GM12878 (cell line): ENCODE measurements at places on chromosomes 12 and 14.
A peak's percentile ranks its signal among the peaks of the same experiment; 100 is the strongest.

DNA sequence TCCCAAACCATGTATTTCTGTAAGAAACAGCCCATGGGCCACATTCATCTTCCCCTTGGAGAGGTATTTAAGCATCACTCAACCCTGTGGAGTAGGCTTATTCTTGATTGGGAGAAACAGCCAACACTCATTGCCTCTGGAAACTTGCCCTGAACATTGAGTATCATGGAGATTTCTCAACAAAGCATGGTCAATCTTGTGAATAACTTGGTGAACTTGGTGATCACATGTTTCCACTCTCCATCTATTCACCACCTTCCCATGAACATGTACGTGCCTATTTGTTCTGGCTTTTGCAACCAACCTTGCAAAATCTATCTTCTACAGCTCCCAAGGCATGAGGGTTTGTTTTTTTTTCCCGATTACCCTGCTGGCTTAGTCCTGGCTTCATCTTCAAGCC is 163.2 kb downstream of the PAH start:
- DNase-seq = no peak

- DNase-seq = no peak
Measured at GRCh38 chr12:16437926-16438325, 90.5 kb downstream of the MGST1 start.

GRCh38 chr12:77387214-77387613 is 321.8 kb upstream of the E2F7 start:
- DNase-seq = no peak

GRCh38 chr12:93234641-93235040 is 143.1 kb upstream of the NUDT4 start:
- DNase-seq = no peak

GRCh38 chr12:85516667-85517325 is 236.8 kb downstream of the ALX1 start:
- DNase-seq = no peak

DNA sequence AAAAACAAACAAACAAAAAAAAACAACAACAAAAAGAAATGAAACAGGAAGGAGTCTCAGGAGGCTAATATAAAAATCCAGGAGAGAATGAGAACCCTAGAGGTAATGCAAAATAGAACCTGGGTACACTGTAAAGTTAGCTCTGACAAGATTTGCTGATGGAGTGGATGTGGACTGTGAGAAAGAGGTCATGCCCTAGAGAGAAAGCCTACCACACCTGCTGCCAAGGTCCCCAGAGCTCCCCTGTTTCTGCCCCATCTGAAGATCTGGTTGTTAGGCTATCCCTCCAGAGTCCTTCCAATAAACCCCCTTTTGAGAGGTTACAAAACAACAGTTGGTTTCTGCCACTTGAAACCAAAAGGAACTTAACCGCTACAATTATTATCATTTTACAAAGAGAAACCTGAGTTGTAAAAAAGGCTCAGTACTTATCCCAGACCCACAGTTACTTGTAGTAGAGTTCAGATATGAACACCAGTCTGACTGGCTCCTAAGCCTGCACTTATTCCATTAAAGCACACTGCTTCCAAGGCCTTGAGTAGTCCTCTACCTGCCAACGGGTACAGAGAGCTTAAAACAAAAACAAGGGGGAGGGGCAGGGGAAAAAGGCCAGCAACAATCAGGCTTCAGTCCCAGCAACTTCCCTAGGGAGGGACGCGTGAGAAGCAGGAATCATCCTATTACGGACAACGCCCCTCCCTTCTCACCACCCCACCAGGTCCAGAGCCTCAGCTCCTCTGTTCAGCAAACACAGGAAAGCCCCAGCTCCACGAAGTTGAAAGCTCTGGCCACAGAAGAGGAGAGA is 27.7 kb downstream of the PPP1R13B start:
- no peak for DNase-seq

- no peak for DNase-seq
Measured at GRCh38 chr12:25744313-25744712, 191.2 kb upstream of the LMNTD1 start.

DNA sequence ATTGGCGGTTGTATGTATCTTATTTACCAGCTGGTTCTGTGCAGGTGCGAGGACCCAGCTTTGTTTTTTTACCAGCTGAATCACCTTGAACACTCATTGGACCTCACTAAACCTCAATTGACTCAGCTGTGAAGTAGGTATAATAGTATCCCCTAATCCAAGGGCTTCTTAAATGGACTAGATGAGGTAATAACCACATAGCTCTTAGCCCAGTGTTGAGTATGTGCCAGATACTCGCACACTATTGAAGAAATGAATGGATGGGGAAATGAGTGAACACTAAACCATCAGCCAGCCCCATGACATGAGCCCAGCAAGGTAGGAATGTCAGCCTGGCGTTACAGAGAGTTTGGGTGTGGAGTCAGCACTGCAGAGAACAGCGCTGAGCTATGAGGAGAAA is 79.7 kb downstream of the RIMBP2 start:
- no peak for DNase-seq

DNA sequence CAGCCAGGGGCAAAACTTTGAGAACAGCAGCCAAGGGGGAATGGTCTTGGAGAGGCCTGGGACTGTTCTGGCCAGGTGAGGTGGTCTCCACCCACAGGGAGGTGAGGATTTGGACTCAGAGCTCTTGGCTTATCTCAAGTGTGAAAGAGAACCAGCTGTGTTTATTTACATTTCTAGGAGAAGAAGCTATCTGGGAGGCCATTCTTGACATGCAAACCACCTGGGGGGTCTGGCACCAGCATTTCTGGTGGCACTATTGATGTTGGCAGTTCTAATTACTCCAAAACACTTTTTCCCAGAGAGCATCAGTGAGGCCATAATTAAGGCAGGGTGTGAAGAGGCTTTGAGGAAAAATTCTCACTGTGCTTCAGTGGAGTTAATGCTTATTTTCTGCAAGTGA is 95.1 kb downstream of the CAND1 start:
- DNase-seq = no peak

GRCh38 chr14:101844751-101845150 is 83.2 kb downstream of the PPP2R5C start:
- no peak for DNase-seq

DNA sequence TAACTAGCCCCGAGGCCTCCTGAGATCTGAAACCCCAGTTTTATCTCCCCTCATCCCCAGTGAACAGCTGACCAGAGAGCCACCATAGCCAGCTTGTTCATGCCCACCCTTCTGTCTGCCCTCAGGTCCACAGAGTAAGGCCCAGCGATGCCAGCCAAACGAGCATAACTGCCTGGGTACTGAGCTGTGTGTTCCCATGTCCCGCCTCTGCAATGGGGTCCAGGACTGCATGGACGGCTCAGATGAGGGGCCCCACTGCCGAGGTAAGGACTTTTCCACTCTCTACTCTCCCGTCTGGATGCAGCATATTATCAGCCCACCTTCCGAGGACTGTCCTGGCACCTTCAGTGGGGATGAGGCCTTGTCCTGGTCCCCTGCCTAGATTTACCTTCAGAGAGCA is 6.2 kb downstream of the LRP1-AS start:
- DNase-seq = no peak

GRCh38 chr12:62789851-62790250 is 145.1 kb downstream of the PPM1H start:
- DNase-seq = no peak

DNA sequence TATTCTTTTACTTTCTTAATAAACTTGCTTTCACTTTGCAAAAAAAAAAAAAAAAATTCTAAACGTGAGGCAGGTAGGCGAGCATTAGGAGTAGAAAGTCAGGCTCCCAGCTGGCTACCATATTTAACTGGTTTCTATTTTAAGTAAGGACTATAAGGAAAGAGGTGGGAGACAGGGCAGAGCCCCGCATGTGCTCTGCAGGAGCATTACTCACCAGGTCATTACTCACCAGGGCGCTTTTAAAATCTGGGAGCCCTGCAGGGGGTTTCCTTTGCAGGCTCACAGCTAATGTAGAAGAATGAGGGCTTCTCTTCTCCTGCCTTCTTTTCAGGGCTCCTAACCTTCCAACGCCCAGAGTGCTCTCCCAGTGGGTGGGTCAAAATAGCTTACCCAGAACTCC is 14.0 kb upstream of the DPF3 start:
- no peak for DNase-seq

GRCh38 chr12:96227365-96228106 is 33.4 kb downstream of the ELK3 start:
- no peak for DNase-seq

- no peak for DNase-seq
Measured at GRCh38 chr14:28468191-28469151, 298.1 kb upstream of the FOXG1 start.

DNA sequence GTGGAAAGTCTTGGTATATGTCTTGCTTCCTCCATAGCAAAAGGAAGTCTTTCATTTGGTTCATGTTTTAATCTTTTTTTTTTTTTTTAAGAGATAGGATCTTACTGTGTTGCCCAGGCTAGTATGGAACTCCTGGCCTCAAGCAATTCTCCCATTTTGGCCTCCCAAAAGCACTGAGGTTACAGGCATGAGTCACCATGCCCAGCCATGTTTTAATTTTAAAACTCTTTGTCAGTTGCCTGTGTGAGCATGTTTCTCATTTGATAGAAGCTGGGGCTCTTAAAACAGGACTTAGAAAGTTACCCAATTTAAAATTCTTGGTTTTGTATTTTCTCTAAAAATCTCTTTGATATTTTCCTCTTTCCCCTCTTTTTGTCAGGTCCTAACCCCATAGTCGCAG is 45.0 kb upstream of the REP15 start:
- DNase-seq = no peak

DNA sequence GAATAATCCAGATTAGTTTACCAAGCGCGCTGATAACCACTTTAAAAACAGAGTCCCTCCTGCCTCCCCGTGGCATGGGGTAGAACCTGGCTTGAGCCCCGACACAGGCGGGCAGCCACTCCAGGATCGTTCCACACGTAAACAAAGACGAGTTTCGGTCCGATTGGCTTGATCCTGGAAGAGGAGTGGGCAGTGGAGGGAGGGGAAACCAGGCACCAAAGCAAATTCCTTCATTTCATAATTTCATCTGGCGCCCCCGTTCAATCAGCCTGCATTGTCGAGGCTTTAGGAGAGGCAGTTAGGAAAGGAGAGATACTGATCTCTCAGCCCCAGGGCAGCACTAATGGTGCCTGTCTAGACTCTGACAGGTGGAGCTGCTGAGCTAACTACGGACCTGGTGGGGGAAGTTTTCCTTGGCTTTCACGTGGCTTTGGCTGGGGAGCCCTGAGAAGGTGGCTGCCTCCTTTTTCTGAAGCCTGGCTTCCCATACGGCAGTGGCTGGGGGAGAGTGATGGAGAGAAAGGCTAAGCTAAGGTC is 751 bp upstream of the GPRC5A start:
- no peak for DNase-seq

GRCh38 chr14:69154779-69155178 is 1.9 kb upstream of the DCAF5 start:
- DNase-seq = no peak

- no peak for DNase-seq
Measured at GRCh38 chr12:118034429-118035189, 18.1 kb downstream of the RFC5 start.

GRCh38 chr12:60394665-60395064 is 798.8 kb downstream of the SLC16A7 start:
- no peak for DNase-seq

DNA sequence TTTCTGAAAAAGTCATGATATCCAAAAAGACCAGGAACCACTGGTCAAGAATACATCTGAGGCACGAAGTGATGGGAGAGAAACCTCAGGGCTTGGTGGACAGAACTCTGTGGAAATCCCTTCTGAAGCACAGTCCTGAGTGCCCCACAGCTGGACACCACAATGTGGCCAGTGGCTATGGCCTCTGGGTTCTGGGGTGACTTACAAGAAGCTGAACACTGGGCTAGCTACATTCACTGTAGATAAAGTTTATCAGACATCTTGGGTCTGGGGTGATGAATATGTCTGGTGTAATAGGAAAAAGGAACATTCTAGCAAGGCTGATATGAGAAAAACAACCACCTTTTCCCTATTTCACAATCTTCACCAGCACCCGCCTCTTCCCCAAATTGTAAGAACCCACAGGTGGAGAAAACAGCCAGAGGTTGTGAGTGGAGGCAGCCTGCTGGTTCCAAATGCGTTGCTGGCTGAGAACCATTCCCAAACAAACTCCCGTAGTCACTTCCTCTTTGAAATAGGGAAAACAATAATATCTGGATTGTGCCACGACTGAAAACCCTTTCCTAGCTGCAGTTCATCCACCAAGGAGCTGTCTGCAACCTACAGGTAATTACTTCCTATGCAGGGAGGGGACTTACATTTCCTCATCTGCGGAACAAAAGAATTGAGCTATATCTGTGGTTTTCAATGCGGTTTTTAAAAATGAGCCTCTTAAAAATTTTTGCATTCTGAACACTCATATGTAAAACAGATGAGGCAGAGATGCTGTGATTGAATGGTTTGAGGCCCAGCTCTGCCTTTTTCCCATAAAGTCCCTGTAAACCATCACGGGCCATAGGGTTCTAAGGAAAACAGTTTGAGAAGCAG is 193.6 kb downstream of the SLC41A2 start:
- peak; percentile 36 for DNase-seq

DNA sequence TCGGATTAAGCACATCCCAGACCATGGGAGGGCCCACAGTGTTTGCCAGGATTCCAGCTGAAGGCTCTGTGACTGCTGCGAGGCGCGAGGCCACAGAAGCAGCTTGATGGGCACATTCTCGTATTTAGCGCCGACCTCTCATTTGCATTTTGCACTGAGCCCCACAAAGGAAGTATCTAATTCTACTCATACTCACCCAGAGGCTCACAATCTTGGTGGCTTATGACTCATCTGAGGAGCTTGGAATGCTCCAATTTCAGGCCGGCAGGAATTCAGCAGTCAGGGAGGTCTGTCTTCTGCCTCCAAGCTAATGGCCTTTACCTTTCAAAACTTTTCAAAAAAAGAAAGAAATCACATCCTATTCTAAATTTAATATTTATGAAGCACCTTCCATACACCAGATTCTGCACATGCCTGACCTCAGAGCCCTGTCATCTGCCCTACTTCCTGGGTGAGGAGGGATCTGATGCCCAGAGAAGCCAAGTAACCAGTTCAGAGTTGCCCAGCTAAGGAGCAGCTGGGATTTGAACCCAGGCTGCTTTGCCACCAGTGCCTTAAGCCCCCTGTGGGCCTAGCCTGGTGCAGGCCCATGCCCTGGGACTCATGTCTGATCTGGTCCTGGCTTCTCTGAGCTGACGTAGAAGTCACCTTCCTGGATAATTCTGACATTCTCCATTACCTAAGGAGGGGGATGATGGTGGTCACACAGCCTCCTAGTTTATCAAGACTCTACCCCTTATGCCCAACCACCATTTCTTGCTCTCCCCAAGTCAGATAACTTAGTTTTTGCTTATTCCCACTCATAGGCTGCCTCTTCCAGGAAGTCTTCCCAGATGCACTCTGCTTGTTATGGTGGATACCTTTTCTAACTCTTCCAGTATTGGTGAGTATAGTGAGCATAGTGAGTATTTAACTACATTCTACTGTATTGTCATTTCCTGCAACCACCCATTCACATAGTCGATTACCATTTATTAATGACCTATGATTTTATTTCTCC is 198.9 kb downstream of the RBM19 start:
- no peak for DNase-seq

DNA sequence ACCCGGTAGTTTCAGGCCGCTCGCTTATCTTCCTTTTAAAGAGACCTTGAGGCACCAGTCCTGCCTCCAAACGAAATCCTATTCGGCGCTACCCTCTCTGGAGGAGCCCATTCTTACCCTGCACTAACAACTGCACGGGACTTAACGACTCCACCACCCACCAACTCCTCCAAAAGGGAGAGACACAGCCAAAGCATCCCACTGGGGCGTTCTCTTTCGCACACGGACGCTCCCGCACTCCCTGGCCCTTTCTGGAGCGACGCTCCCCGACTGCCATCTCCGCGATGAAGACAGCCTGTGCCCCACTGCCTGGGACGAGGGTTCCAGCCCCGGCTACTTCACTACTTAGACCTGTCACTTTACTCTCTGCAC is 650 bp downstream of the GALC start:
- no peak for DNase-seq

GRCh38 chr12:2212971-2213869 is 160.4 kb downstream of the CACNA1C start:
- DNase-seq = no peak
